PC-9 (cell line): ENCODE measurements at places on chromosomes 4 and X. TPM values are rescaled to one million over a fixed set of nuclear protein-coding genes. Genes with fewer than 3 reads are reported as not detected.
A peak's percentile ranks its signal among the peaks of the same experiment; 100 is the strongest.

GRCh38 chr4:53505947-53506346 lies 85.3 kb downstream of the LNX1 start:
- no peak for DNase-seq

GRCh38 chr4:97153042-97153441 lies 990.2 kb downstream of the STPG2 start:
- DNase-seq, result no peak

DNA sequence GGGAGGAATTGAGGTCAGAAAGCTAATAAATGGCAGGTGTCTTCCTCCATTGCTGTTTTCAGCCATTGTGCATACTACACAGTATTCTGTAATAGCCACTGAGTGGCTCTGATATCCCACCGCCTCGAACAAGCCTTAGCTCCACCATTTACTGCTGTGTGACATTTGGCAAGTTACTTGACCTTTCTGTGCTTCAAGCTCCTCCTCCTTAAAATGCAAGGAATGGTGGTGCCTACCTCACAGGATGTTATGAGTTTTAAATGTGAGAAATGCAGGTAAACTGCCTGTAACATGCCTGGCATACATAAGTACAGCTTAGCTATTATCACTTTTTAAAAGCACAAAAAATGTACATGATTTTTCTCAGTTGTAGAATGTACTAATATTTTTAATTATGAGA lies 421.0 kb downstream of the MAPK10 start:
- no peak for DNase-seq

GRCh38 chr4:1008840-1009541 lies 2.4 kb upstream of the FGFRL1 start:
- DNase-seq, result peak; percentile 38

TAF7L gene
- 0.24 and 0.25 TPM in 2 replicates for total RNA-seq
